ENCODE measurements at places on chromosomes 16 and 17.

GRCh38 chr17:49292901-49293300 is 62.3 kb upstream of the PHOSPHO1 start:
- no peak for DNase-seq

GRCh38 chr17:57256708-57257112 is 387 bp downstream of the MSI2 start:
- no peak for DNase-seq

DNA sequence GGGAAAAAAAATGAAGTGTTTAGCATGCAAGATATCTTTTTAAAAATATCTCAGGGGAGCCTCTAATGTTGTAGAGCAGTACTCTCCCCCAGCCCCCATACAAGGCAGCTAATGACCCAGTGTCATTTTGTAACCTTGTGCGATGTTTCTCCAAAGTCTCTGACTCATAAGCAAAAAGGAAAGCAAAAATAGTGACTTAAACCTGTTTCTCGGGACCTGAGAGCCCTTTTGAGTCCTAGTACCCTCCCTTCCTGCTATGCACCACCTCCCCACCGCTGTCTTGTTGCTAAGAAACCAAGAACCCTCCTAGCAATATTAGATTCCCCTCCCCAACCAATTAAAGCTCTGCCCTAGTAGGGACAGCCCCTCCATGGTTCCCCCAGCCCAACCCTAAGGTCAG is 2.8 kb downstream of the MYCBPAP start:
- no peak for DNase-seq

DNA sequence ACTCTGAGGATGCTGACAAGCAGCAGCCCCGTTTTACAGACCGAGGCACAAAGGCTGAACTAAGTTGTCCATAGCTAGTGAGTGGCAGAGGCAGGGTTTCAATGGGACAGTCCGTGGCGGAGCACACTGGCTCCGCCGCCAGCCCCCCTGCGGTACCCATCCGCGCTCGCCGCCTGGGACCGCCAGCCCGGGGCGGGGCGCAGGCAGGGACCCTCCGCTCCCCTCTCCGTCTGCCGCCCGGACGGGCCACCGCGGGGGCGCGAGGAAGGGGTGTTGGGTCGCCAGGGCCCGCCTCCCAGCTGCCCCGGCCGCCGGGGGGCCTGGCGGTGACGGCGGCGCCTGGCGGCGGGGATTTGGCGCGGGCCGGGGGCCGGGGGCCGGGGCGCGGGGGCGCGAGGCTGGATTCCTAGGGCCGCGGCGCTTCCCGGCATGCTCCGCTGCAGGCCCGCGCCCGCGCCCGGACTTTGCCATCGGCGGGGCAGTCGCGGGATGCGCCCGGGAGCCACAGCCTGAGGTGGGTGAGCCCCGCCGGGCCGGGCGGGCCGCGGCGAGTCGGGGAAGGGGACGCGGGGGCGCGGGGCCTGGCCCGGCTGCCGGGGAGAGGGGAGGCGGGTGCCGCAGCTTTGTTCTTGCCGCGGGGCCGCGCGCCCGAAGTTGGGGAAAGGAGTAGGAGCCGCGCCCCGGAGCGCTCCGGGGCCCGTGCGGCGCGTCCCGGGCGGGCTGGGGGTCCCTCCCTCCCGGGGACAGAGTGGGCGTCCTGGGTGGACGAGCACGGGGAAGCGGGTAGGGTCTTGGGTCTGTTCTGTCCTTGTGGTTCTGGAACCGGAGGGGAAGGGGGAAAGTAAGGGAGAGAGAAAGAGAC is at the start of gene TMEM98:
Gene TMEM98 (plus strand): TSS at position 430 of the 862 bp plus-strand sequence. CDS start 3,376 bp downstream, outside the sequence.
- no peak for DNase-seq

DNA sequence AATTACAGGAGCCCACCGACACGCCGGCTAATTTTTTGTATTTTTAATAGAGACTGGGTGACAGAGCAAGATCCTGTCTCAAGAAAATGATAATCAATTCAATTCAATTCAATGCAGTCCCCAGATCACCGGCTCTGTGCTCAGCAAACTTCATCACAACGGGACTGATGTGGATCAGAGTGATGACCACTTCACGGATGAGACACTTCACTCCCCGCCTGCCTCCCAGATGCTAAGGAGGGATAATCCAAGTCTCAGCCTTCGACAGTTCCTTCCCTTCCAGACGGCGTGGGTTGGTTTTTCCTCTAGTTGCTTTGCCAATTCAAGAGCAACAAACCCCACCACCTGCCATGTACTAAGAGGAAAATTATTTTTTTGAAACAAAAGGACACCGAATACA is 93.8 kb downstream of the ZDHHC7 start:
- DNase-seq: no peak

DNA sequence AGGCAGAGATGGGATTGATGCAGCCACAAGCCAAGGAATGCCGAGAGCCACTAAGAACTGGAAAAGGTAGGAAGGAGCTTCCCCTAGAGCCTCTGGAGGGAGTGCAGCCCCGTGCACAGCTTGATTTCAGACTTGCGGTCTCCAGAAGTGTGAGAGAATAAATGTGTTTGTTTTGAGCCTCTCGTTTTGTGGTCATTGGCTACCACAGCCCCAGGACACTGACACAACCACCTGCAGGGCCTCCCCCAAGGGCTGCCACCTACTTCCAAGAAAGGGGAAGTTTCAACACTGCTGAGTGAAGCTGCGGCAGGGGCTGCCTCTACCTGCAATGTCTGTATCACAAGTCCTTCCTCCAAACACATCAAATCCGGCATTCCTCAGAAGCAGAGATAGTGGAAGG is 346.9 kb downstream of the C16orf95 start:
- DNase-seq: no peak

- DNase-seq: no peak
Observed at GRCh38 chr17:32940706-32941390, 12.9 kb downstream of the TMEM98 start.

- DNase-seq: peak; percentile 9
Observed at GRCh38 chr16:27127308-27127707, 60.6 kb downstream of the C16orf82 start.

DNA sequence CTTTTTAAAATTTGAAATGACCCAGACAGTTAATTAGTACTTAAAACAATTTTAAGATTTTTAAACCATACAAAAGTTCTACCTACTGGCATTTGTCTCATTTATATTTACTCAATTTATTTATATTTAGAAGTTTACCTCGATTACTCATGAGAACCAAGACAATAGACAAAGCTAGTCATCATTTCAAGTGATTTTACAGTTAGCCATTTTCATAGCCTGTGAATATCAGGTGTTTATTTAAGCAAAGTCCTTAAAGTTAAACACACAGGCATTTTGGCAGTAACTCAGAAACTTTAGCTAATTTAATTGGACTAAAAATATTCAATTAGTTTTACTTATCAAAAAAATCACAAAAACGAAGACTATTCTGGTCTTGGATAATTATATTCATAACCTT is 101.6 kb upstream of the KIF2B start:
- no peak for DNase-seq
